ENCODE measurements at places on chromosomes 7 and 10. TPM values are rescaled to one million over a fixed set of nuclear protein-coding genes. Genes with fewer than 3 reads are reported as not detected.
A peak's percentile ranks its signal among the peaks of the same experiment; 100 is the strongest.

SAP25 gene
- 50.6 TPM for polyA plus RNA-seq

LRRC61 gene
- 12.0 TPM for polyA plus RNA-seq

EMX2 gene
- polyA plus RNA-seq: not detected

KLF14 gene
- polyA plus RNA-seq: 0.05 TPM

JCAD gene
- polyA plus RNA-seq: 0.64 TPM

NPTX2 gene
- 2.2 TPM for polyA plus RNA-seq

FFAR4 gene
- polyA plus RNA-seq: 0.02 TPM

HMX3 gene
- polyA plus RNA-seq: not detected

PSMG3 gene
- polyA plus RNA-seq: 86.7 TPM

GTF2IRD2 gene
- polyA plus RNA-seq: 13.3 TPM

GPR158 gene
- polyA plus RNA-seq: 0.06 TPM

SAMD8 gene
- polyA plus RNA-seq: 5.2 TPM

GRCh38 chr7:155193716-155194115 lies 104.0 kb upstream of the INSIG1 start:
- no peak for DNase-seq

GRCh38 chr7:70008466-70008865 lies 410.2 kb downstream of the AUTS2 start:
- no peak for DNase-seq

- DNase-seq: no peak
Measured at GRCh38 chr7:94697035-94697974, 41.4 kb upstream of the SGCE start.

DNA sequence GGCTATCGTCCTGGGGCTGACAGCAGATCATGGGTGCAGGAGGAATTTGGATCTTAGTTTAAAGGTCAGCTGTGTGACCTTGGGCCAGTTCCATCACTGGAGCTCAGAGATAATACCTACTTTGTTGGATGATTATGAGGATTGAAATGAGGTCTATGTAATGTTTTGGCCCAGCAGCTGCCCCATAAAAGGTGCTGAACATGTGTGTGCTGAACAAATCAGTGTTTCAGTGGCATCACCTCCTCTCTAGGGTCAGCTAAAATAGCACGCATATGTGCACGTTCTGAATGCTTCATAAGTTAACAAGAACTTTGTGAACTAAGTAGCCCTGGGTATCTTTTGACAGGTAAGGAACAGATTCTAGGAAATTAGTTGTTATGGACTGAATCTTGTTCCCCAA lies 84.8 kb upstream of the LRRC18 start:
- no peak for DNase-seq

DNA sequence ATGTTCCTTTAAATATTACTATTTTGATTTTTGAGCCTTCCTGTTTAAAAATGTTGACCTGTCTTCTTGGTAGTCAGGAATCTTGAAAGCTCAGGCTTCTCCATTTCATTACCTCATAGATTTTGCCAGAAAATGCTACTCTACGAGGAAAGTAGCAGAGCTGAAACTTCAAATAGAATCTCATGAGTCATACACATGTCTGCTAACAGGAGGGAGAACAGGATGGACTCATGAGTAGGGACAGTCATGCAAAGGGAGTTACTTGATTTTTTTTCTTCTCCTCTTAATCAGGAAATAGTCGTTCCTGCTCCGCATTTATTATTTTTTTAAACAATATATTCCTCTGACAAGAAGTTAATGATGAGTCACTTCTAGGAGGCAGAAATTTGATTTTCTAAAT lies 37.0 kb upstream of the MINDY3 start:
- DNase-seq: no peak

DNA sequence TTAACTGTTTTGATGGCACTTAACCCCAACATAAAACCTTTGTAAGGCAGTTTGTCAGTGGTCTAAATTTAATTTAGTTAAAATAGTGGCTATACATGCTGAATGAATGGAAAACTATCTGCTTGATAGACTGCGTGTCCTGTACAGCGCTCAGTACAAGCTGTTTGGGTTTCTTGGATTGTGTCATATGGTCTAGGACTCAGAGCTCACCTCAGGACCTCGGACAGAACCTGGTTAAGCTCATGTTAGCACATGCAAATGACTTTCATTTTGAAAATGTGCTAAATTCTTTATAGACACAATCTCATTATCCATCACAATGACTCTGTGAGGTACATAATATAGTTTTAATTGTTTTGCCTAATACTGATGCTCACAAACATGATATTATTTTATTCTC lies 55.7 kb upstream of the RELN start:
- no peak for DNase-seq

DNA sequence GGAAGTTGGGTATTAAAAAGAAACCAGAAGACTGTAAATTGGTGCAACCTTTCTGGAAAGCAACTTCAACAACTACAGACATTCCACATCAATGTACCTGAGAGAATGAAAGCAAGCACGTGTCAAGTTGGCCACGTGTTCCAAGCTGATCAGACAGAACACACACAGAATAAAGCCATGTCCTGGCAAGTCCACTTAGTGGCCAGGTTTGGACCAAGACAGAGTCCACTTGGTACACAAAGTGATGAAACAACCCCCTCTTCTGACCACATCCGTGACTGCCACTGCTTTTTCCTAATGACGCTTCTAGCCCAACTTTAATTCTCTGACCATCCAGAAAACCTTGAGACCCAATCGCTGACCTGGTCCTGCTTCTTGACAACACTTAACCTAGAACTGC lies 109.4 kb downstream of the ABLIM1 start:
- DNase-seq: no peak

GRCh38 chr10:119337796-119338432 lies 130.5 kb downstream of the GRK5 start:
- no peak for DNase-seq

- DNase-seq: no peak
Measured at GRCh38 chr7:20521243-20521642, 94.2 kb upstream of the ABCB5 start.

GRCh38 chr10:29392376-29393021 lies 103.6 kb downstream of the LYZL1 start:
- no peak for DNase-seq

DNA sequence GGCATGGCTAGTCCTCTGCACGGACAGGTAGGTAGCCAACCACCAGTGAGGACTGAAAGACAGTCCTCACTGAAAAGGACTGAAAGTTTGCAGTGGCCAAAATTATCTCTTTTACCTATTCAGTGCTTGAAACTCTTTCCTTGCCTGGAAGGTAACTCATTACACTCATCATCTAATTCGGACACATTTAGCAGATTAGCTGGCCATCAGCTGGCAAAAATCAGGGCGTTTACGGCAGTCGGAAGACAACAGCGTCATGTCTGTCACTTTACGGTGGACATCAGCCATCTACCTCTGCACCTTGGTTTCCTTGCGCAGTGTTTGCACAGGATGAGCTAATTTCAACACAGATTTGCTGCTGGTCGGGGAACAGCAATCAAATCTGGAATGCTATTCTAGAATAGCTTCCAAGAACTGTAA lies 740 bp downstream of the ANXA7 start:
- DNase-seq: no peak

GRCh38 chr10:75544386-75544785 lies 113.0 kb downstream of the LRMDA start:
- DNase-seq: no peak

DNA sequence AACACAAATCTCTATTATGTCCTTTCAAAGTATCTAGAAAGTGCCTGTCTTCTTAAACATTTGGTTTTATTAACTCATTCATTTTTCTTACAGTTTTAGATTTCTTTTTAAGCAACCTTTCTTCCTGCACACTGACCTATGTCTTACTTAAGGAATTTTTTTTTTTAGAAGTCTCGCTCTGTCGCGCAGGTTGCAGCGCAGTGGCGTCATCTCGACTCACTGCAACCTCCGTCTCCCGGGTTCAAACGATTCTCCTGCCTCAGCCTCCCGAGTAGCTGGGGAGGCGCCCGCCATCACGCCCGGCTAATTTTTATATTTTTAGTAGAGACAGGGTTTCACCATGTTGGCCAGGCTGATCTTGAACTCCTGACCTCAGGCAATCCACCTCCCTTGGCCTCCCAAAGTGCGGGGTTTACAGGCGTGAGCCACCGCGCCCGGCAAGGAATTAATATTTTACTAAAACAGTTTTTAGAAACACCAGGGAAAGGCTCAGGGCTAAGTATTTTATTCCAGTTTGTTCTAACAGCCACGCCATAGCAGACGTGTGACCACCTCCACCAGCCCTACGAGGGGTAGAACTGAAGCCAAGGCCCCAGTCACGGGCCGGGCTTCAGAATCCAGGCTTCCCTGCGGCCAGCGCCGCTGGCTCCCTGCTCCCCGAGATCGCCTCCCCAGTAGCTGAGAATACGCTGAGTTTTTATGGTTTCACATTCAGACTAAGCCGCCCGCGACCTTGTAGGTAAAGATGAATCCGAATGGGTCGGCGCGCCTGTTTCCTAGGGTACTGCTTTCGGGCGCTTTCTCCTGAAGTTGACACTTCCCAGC lies 941 bp upstream of the LUC7L2 start:
- peak; percentile 72 for DNase-seq

- DNase-seq: no peak
Measured at GRCh38 chr7:140263277-140263676, 86.5 kb upstream of the KDM7A start.

DNA sequence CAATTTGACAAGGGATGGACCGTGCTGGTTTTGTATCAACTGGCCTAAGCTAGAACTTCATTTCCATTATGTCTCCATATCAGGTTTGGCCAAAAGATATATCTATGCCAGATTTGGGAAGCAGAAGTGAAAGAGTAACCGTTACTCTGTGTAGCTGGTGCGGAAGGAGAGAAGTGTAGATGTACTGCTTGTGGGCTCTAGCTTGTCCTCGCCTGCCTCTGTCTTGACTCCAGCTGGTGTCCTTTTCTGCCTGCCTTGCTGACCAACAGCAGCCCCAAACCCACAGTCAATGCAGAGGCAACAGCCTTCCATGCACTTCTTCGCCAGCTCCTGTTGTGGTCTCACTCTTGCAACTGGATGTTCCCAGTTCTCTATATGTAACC lies 128.5 kb downstream of the KIF20B start:
- no peak for DNase-seq

GRCh38 chr7:155188821-155189581 lies 108.7 kb upstream of the INSIG1 start:
- DNase-seq: no peak

GRCh38 chr10:109103278-109103677 lies 820.0 kb downstream of the XPNPEP1 start:
- no peak for DNase-seq

DNA sequence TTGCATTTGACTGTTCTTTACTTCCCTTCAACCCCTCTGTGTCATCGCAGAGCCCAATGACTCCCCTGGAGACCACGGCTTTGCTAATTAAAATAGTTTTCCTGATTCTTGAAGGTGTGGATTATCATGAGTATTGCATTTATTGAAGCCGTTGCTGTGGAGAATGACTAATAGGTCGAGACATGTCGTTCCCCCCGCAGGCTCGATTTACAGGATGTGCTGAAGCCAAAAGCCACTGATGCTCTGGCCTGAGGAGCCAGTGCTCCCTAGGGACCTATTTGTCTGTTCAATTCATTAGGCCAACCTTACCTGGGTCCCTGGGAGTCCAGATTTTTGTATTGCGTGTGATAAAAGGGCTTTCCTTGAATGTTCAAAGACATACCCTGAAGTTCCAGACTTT lies 102.3 kb downstream of the NPTX2 start:
- no peak for DNase-seq
